ENCODE measurements at places on chromosomes 12 and 14.

- no peak for DNase-seq
Observed at GRCh38 chr12:107580750-107581618, 104.6 kb upstream of the PWP1 start.

DNA sequence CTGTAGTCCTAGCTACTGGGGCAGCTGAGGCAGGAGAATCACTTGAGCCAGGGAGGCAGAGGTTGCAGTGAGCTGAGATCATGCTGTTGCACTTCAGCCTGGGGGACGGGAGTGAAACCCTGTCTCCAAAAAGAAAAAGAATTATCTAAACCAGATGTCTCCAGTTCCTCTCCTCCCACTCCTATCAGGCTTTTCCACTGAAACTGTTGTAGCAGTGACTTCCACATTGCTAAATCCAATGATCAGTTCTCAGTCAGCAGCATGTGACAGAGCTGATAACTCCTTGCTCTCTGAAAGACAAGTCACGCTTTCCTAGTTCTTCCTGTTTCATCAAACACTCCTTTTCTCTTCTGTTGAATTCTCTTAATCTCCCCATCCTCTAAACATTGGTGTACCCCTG, 8.6 kb downstream of the SLC38A6 start:
- DNase-seq: no peak

DNA sequence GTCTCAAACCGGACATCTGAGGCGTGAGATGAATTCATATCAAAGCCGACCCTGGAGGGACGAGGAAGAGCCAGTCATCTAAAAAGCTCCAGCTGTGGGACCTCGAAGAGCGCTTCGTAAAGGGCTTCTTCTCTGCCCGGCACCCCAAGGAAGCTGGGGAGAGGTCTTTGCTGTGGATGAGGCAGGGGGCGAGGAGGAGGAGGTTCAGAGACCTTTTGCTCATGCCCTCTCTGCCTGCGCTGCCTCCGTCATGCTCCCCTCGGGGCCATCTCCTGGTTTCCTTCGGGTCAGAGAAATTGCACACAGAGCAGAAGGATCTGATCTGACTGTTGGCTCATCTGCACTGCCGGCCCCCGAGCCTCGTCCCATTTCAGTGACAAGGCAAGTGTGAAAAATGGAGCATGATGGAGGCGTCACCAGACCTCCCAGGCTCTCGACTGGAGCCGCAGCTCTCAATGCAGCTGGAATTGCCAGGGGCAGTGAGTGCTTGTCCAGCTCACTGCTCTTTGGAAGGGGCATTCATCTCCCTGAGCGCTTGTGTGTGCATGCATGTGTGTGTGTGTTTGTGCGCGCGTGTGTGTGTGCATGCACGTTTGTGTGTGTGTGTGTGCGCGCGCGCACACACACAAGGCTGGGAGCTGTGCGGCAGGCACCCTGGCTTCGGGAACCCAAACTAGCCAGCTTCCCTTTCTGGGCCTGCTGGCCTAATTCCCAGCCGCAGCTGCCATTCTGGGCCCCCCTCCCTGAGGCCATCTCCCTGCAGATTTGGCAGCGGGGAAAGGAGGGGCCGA, 9.2 kb downstream of the CABP1 start:
- no peak for DNase-seq

DNA sequence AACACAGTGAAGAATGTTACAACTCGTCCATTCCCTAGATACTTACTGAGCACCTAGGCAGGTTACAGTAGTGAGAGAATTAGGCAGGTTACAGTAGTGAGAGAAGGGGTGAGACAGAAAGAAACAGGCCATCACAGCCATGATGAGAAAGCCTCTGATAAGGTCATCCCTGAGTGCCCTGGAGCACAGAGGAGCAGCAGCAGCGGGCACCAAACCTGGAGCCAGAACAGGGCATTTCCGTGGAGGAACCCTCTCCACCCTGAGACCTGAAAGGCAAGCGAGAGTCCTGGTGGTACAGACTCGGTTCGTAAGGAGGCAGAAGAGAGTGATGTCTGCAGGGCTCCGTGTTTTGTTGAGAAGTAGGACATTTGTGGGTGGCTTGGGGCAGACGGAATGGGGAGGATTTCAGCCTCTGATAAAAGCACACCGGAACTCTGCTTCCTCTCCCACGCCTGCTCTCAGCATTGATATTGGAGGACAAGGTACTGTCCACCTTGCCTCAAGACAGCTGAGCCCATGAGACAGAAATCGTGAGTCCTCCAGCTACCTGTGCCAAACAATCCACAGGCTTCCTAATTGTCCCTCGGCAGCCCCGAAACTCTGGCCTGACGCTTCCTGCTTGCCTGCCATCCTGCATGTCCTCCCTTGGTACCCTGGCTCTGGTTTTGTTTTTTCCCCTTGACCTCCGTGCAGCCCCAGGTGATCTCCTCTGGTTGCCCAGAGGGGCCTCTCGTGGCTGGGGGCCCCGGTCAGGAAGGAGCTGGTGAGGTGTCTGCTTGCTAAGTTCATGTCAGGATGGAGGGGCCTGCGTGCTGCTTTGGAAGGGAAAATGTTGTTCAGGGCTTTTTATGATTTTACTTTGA, 136.1 kb downstream of the GCH1 start:
- DNase-seq: no peak

DNA sequence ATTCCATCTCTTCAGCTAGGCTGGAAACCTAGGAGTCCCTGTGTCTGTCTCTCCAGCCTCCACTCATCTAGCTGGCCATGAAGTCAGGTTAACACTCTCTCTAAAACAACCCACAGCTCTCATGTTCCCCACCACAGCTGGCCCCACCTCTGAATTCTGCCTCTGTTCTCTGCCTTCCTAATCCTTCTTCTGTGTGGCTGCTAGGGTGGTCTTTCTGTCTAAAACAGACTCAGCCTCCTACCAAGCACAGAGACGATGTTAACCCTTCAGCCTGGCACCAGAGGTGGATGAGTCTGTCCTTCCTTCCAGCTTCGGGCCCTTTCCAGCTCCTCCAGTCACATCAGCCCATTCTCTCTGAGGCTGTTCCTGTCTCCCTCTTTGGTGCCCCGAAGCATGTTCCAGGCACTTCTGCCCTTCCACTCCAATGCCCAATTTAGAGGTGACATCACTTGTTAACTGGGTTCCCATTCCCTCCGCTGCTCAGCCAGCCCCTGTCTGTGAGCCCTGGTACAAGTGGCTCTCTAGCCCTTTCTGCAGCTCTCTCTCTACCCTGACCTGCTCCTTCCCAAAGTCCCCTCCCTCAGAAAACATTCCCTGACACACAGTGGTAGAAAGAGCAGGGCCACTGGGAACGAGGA, 9.1 kb downstream of the FIGNL2 start:
- DNase-seq: no peak

DNA sequence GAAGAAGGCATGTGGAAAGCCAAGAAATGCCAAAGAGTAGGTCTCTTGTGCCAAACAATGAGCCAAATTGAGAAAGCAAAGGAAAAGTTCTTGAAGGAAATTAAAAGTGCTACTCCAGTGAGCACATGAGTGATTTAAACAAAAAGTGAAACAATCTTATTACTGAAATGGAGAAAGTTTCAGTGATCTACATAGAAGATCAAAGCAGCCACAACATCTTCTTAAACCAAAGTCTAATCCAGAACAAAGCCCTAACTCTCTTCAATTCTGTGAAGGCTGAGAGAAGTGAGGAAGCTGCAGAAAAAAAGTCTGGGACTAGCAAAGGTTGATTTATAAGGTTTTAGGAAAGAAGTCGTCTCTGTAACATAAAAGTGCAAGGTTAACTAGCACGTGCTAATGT, 259.6 kb downstream of the FLRT2 start:
- no peak for DNase-seq

All from cortex of kidney (tissue), 1 donor.